ENCODE measurements at places on chromosomes 4 and X.

DNA sequence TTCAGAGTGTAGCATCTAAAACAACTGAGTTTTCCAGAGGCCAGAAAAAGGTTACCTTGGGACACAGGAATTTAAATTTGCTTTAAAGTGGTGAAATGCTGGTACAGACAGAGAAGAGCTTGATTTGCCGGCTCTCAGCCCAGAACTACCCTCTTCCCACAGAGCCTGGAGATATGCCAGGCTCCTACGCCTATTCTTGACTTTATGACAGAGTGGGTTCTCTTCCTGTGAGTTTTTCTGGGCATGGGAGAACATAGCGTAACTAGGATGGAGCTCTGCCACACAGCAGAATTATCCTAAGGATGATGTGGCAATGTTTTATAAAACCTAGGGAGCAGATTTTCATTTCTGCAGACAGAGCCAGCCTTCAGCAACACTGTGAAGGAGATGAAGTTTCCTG is 241.8 kb downstream of the GRIA3 start:
- DNase-seq: peak; percentile 31

DNA sequence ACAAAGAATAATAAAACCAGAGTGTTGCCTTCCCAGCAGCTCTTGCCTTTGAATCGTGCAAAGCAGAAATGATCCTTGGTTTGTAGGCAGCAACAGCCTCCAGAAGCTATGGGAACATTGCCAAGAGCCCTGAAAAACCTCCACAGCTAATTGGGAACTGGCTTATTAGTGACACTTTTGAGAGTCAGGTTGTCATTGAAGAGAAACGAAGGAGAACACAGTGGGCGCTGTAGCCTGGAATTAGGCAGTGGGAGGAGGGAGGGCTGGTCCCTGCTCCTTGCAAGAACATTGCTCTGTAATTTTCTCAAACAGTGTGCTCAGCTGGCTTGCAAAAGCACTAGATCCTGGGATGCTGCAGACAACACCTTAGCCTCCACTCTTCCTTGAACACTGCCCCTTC is 331.5 kb upstream of the EMCN start:
- no peak for DNase-seq

- DNase-seq: no peak
These were observed 1344.2 kb upstream of the PABPC4L start for GRCh38 chr4:135545616-135546317.

DNA sequence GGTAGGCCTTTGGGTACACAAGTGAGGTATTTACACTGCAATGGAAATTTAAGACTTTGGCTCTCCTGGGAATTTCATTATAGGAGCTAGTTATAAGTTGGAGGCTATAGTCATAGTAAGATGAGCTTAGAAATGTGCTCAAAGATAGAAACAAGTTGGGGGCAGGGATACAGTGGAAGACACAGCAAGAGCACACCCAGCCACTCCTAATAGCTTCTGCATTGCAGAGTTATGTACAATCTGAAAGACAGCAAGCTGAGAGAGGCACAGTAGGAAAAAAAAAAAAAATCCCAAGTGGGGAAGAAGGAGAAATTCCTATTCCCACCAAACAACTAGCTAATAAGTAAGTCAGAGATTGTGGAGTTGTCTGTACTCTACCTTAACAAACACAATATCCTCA is 41.9 kb upstream of the TAF9B start:
- no peak for DNase-seq

- DNase-seq: no peak
These were observed 52.6 kb downstream of the DDX53 start for GRCh38 chrX:23052324-23052723.

DNA sequence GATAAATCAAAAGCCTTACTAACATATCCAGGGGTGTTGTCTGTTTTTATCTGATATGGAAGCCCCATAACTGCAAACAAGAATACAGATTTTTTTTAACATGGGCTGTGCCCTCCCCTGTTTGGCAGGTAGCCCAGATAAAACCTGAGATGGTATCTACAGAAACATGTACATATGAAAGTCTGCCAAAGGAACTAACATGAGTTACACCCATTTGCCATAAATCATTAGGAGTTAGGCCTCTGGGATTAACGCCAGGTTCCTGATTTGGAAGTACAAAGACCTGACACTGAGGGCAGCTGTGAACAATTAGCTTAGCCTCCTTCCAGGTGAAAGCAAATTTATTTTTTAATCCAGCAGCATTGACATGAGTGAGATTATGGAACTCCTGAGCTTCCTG is 264.3 kb downstream of the TECRL start:
- DNase-seq: no peak

DNA sequence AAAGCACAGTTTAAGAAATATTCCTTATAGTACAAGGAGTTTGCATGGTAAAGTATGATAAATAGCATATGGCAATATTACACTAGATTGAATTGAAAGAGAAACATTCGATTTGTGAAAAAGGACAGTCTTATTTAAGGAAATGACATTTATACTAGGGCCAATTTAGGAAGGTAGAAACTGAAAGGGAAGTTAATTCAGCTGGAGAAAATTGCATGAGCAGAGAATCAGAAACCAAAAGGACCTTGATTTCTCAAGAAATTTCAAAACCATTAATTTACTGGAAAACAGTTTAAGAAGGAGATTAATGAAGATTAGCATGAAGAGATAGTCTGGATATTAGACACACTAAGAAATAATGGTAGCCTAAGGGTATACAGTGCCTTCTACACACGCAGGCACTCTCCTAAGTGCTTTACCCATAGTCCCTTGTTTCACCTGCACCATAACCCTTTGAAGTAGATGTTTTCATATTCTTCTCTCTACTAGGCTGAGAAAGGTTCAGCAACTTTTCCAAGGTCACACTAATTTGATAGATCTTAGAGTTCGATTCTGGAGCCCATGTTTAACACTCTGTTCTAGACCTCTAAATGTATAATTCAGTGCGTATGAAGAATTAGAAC is 259.1 kb upstream of the SLIT2 start:
- DNase-seq: no peak

- peak; percentile 27 for DNase-seq
These were observed 113.9 kb downstream of the GPR143 start for GRCh38 chrX:9651737-9652136.

GRCh38 chr4:131370846-131371245 is 1778.2 kb upstream of the PCDH10 start:
- DNase-seq: no peak

GRCh38 chr4:25941457-25942221 is 27.6 kb downstream of the SMIM20 start:
- no peak for DNase-seq

- no peak for DNase-seq
These were observed 26.5 kb downstream of the TBC1D1 start for GRCh38 chr4:37917388-37917787.

DNA sequence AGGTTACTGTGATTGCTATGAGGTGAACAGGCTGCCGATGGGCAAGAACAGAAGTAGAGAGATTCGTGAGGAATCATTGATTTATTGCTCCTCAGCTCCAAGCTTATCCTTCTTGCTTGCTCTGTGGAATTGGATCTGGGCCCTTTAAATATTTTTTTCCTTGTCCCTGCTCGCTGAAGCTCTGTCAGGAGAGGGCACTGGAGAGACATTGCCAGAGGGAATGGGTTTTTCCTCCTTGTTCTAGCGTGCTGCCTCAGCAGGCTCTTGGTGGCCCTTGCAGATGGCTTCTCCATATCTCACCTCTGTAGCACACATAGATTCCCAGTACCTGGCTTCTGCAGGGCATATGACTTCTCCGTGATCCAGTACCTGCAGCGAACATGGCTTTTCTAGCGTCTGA is 67.4 kb downstream of the CNGA2 start:
- no peak for DNase-seq

- no peak for DNase-seq
These were observed 169.8 kb downstream of the BTC start for GRCh38 chr4:74624351-74625151.

DNA sequence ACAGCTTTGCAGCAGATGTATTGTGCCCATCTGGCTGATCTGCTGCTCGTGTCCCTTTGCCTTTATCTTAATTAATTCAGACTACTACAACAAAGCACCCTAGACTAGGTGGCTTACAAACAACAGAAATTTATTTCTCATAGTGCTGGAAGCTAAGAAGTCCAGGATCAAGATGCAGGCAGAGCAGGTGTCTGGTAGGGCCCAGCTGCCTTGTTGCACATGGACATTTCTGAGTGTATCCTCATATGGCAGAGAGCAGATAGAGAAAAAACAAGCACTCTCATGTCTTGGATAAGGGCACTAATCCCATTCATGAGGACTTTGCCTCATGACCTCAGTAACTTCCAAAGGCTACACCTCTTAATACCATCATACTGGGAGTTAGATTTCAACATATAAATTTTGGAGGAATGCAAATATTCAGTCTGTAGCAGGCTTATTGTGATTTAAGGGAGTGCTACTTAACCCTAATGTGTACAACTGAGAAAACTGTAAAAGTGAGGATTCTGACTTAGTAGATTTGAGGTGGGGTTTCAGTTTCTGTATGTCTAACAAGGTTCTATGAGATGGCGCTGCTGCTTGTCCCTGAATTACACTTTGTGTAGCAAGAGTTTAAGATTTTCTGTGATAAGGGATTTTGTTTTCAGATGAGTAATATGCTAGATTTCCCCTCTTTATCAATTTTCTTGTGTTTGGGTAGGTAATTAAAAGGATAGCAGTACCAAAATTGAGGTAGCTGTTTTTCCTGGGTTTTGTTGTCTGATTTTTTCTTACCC is 473.2 kb upstream of the TECRL start:
- DNase-seq: no peak

- DNase-seq: no peak
These were observed 43.2 kb downstream of the GSTCD start for GRCh38 chr4:105751718-105752299.

GRCh38 chr4:110484767-110485166 is 8.8 kb downstream of the ENPEP start:
- DNase-seq: no peak

DNA sequence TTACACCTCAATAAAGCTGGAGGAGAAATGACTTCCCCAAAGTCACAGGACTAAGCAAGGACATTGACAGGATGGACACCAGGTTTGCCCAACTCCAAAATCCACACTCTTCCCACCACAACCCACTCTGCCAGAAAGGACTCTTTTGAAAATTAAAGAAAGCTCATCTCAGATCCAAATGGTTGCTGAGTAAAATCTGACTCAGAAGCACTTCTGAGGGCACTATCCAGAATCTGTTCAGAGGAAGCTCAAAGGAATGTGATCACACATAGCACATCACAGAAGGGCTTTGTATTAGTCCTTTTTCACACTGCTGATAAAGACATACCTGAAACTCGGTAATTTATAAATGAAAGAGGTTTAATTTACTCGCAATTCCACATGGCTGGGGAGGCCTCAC is 155.5 kb downstream of the RAB28 start:
- no peak for DNase-seq

- DNase-seq: peak; percentile 77
These were observed 20.2 kb downstream of the WDR1 start for GRCh38 chr4:10096201-10096977.

GRCh38 chr4:185771711-185772390 is 40.1 kb downstream of the SORBS2 start:
- DNase-seq: no peak

DNA sequence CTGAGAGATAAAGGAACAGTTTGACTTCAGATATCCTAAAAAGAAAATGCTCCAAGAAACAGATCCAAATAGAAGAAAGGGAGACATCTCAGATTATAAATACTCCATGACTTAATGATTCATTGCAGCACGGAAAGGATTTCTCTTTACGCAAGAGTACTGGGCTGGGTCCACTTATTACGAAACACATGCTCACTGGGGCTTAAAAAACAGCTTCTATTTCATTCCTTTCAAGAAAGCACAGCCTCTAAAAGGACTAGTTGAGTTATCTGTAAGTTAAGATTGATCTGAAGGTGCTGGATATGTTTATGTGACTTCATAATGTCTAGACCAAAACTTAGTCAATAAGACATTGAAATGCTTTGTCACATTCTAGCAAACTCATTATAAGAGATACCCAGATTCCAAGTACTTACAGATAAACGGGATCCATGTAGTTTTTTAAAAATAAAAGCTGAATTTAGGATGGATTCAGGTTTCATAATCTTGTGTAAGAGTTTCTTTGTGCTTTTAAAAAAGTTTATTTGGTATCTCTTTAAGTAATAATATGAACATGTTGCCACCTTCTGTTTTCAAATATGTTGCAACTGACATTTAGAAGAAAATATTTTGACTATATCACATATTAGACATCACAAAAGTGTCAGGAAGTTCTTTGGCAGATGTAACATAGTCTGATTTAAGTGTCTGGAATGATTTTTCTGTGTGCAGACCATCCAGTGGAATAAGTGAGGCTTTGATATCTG is 109.5 kb upstream of the MYOZ2 start:
- peak; percentile 55 for DNase-seq

DNA sequence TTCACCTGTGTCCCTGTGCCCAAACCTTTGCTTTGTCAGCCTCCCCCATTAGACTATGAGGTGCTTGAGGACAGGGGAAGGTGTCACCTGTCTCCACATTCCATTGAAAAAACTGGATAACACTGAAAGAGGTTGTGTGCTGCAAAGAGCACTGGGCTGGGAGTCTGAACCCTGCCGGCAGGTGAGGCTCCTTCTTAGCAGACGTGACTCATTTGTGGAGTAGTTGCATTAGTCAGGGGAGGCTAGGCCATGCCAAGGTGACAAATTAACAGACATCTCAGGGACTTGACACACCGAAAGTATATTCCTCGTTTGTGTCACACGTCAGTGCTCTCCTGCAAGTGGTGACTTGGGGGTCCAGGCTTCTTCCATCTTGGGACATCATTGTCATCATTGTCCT is 95.9 kb upstream of the STX18 start:
- DNase-seq: no peak

DNA sequence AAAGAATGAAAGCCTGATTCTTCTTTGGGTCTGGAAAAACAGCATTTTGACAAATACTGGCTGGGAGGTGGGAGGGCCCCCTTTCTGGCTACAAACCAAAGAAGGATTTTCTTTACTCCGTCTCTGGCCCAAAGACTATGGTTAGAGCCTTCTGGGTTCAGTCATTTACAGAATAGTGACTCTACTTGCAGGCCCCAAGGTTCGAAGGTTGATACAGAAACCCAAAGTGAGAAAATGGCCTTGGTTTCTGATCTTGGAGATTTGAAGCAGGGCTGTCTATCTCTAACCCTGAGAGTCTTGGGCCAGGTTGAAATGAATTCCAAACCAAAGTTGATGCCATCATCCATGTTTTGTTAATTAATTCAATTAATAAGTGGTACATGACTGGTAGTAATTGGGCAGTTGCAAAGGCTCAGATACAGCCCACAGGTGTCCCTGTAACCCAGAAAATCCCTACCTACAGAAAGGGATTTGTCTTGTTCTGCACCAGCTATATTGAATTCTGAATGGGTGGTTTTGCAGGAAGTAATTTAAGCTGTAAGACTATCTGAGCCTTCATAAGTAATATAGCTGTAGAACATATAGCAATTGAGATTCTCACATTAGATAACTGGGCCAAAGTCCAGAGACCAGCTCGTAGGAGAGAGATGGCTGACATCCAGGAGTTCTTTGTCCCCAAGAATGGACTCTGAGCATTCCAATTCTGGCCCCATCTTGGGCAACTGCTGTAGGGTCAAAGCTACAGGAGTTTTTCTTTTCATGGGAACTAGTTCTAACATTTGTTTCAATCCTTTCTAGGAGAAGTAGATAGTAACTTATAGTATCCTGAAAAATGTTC is 34.5 kb downstream of the CHRNA9 start:
- DNase-seq: no peak
